ENCODE measurements at places on chromosomes 16 and 17.

DNA sequence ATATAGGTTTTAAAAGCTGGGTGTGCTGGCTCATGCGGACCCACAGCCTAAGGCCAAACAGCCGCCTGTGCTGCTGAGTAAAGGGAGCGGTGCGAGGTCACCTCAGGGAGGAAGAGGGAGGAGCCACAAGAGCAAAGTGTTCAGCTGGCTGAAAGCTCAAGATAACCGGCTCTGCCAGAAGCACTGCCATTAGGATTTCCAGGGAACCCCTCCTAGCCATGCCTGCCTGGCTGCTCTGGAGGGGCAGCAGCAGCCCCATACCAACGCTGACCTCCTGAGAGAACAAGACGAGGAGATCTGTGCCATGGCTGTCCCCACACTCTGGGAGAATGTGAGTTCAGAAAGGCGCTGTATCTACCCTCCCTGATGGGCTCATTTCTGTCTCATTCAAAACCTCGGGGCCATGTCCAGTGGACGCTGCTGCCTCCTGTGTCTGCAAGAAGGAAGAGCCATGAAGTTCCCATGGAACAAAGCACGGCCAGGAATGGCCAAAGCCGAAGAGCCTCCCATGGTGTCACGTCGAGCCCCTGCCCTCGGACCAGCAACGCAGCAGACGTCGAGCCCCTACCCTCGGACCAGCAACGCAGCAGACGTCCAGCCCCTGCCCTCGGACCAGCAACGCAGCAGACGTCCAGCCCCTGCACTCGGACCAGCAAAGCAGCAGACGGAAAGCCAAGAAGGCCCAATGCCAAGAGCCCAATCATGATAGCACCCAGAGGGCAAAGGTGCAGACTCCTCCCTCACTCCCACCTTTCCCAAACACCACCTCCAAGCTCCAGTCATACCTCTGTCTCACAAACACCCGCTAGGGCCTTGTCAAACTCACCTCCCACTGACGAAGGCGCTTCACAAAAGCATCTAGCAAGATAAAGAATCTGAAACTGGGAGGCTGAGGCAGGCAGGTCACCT, 107.0 kb downstream of the ANKRD11 start:
- no peak for DNase-seq

- DNase-seq, result no peak
Measured at GRCh38 chr17:55386796-55387332, 34.8 kb downstream of the MMD start.

DNA sequence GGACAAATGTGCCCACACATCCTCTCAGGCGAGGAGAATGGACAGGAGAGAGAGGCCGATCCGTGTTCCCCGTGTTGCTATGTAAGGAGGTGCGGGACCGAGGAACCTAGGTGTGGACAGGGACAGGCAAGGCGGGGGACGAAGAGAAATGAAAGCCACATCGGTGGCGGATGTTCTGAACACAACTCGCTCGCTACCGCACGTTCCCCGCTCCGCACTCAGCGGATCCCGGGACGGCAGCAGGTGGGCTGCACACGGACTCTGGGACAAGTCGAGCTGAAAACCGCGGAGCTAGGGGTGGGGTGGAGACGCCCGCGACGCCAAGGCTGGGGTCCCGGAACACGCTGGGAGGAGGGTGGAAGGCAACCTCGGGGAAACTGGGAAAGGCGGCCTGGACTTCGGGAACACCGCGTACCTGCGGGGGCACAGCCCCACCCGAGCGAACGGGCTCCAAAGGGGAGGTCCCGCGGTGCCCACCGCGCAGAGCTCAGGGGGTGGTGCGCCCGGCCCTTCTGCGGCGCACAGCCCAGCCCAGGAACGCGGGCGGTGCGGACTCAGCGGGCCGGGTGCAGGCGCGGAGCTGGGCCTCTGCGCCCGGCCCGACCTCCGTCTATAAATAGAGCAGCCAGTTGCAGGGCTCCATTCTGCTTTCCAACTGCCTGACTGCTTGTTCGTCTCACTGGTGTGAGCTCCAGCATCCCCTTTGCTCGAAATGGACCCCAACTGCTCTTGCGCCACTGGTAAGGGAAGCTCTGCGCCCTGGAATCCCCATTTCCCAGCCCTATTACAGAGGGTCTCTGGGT, at the start of gene MT1E:
Gene MT1E (plus strand): TSS at position 642 of the 803 bp plus-strand sequence. CDS start 71 bp downstream, at position 713.
- peak; percentile 80 for DNase-seq

GRCh38 chr17:75891605-75892555, 4.9 kb downstream of the TRIM65 start:
- DNase-seq, result no peak

DNA sequence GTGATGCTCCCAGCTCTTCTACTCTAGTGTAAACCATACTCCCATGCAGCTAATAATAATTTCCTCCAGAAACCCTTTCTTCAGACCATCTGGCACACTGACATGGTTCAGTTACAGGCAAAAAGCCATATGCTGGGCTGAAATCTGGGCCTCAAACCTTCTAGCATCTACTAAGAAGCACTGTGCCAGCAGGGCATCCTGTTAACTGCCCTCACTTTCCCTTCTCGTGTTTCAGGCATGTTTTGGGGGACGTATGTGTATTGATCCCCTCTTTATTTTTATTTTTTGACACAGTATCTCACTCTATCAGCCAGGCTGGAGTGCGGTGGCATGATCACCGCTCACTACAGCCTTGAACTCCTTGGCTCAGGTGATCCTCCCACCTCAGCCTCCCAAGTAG, 33.3 kb downstream of the STAT5A start:
- DNase-seq, result no peak

DNA sequence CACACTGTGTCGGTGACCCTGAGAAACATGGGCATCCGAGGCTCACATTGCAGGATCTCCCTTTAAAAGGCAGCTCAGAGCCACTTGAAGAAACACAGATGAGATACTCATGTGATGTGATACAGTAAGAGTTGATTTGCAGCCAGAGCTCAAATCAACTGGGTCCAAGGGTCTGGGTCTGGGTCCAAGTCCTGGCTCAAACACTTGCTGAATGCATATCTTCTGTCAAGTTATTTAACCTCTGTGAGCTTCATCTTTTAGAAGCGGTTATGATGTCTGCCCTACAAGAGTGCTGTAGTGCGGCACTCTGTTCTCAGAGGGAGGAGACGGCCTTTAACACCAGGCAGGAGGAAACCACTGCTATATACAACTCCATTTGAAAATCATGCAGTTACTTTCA, 6.4 kb downstream of the KRT38 start:
- no peak for DNase-seq

DNA sequence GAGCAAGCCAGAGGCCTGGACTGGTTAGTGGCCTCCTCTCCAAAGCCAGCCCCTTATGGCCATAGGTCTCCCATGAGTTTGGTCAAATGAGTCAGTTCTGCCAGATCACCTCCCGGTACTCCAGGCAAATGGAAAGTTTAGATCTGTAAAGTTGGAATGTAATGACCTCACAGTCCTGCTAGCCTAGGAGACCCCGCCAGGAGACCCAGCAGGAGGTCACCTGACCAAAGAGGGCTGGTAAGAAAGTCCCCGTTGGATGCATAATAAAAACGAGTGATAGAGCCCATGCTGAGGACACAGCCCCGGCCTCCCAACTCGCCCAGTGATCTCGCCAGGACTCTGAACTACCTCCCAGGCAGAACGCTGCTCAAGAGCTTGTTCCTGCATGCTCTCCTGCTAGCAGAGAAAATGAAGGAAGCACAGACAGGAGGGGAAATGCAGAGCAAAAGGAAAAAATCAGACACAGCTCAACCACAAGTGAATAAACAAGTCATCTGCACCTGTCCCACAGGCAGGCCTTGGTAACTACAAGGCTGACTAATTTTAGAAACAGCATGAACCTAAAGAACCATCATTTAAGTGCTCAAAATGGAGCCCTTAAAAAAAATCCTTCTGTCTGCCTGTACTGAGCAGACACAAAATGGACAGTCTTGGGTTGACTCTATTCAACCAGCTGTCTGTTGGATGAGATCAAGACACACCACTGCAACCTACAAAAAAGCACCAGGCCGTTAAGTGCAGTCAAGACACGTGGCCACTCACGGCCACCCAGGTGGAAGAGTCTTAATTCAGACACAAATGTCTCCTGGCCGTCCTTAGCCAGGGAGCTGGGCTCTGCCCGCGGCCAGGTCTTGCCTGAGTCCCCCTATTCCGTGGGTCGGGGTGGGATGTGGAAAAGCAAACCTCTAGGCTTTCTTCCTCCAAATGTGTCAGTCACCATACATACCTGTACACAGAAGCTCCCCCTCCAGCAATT, 9.2 kb downstream of the CDIP1 start:
- peak; percentile 68 for DNase-seq

DNA sequence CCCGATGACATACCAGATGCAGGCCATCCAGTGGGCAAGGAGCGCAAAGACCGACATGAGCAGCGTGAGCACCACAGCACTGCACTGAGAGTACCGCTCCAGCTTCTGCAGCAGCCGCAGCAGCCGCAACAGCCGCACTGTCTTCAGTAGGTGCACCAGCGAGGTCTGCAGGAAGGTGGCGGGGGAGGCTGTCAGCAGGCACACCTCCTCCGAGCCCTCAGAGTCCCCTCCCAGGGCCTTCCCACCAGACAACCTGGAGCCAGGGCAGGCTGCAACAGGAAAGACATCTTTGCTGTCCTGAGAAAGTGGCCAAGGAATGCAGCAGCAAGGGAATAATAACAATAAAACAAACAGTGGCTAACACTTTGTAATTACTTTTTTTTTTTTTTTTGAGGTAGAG, 9.1 kb downstream of the KCNH4 start:
- no peak for DNase-seq

DNA sequence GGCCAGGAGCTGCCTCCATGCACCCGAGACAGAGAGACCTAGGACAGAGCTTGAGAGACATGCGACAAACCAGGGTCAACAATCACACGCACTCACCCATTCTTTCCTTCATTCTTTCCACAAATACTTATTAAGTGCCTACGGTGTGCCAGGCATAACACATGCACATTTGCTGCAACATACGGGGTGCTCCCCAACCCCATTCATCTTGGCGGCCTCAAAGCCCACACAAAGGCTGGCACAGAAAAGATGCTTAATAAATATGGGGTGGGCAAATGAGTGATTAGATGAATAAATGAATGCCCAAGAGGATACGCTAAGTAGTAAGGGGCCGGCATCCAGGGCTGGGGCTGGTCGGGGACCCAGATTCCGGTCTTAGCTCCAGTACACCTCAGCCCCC, 117.9 kb downstream of the ZNF423 start:
- DNase-seq, result no peak

GRCh38 chr16:20072146-20072873, 1.4 kb downstream of the GPR139 start:
- DNase-seq, result no peak

GRCh38 chr17:56558088-56558487, 35.4 kb upstream of the NOG start:
- no peak for DNase-seq

GRCh38 chr17:28247671-28248555, 71.1 kb upstream of the TMEM97 start:
- no peak for DNase-seq

GRCh38 chr16:85624646-85625045, 11.5 kb downstream of the GSE1 start:
- DNase-seq, result no peak

DNA sequence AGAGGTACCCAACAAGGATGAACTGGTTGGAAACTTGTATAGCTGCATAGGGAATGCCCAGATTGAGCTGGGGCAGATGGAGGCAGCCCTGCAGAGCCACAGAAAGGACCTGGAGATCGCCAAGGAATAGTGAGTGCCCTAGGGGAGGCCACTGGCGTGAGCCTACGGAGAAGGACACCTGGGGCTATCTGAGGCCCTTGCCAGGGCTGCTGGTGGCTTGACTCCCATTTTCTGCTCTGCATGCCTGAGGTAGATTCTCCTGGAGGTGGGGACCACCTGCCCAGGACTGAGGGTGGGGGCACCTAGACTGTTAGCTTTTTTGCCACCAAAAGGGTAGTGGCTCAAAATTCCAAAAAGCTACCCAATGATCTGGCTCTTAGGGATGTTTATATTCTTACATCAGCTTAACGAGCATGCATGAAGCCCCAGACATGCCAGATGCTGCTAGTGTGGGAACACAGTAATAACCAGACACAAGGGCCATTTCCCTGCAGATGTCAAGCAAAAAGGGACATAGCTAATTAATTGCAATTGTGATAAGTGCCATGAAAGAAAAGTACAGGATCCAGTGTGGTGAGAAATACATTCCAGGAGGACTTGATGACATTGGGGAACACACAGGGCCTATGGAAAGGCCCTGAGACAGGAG, 8.8 kb downstream of the ODAD4 start:
- DNase-seq, result no peak

GRCh38 chr17:66667491-66668030, 167.4 kb upstream of the CACNG5 start:
- no peak for DNase-seq

Data from astrocyte of the spinal cord (primary cell).